Tongue (tissue), 3 donors: ENCODE measurements at places on chromosomes 2 and 18. TPM values are rescaled to one million over a fixed set of nuclear protein-coding genes. Genes with fewer than 3 reads are reported as not detected.
A peak's percentile ranks its signal among the peaks of the same experiment; 100 is the strongest.

Gene NRP2
- total RNA-seq, result 28.8 TPM

DNA sequence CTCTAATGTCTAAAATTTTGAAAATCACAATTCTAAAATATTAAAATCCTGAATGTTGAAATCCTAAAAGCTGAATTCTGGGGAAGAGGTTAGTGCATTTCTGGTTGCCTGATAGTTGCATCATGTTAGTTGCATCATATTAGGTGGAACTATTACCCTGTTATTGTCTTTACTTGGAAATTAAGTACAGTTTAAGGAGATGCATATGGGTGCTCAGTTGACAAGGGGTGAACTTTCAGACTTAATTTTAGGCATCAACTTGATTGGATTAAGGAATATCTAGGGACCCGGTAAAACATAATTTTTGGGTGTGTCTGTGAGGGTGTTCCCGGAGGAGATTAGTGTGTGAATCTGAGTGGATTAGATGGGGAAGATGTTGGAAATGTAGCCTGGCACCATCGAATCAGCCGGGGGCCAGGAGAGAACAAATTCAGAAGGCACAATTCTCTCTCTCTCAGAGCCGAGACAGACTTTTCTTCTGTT, 409.8 kb downstream of the PLCL1 start:
- no peak for DNase-seq

DNA sequence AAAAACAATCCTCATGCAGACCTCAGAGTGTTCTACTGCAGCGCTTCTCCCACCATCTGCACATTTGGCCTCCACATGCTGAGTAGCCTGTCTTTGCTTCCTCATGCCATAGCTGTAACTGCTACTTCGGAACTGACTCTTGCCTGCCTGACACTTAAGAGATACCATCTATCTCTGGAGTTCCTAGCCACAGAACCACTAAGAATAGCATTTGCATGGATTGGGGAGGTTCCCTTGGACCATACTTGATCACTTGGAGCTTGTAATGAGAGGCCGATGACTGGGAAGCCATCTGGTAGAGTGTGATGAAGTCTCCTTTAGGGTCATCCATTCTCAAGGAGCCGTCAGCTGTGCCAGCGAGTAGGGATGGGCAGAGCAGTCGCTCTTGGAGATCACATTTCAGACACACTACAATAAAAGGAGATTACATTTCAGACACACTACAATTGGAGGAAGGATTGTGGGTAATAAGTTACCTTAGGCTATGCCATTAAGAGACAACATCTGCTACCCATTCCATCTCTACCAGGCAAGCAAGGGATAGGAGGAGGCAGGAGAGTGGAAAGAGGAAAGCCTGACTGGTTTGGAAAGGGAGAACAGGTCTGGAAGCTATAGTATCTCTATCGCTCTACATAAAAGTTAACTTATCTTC, 21.8 kb downstream of the DOK1 start:
- DNase-seq, result peak; percentile 47

GRCh38 chr2:212348501-212348900, 190.1 kb downstream of the ERBB4 start:
- DNase-seq, result no peak

- DNase-seq, result no peak
Measured at GRCh38 chr2:182682210-182682609, 33.8 kb upstream of the DNAJC10 start.
